ENCODE measurements at places on chromosomes 16 and 17.

DNA sequence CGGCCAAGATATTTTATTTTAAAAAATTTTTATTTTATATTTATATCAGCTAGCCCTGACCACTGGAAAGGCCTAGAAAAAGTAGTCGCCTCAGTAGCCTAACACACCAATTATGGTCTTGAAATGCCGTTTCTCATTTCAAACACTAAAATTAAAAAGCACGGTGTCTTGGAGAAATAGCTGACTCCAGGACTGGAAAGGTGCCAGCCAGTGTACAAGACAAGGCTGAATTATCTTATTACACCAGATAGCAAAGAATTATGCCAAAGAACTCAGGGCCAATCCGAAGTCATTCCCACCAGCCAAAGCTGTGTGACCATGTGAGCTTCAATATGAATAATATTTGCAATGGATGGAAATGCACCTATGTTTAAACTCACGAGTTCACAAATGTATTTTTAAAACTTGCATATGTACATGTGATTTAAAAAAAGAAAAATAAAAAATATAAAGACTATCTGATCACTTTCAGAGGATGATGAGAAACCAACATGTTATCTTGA is 19.9 kb upstream of the ATP2C2 start:
- H3K27me3 ChIP-seq: no peaks in the 10 kb centered on the region
- H3K4me1 ChIP-seq: no peaks in the 10 kb centered on the region
- no peak for DNase-seq

GRCh38 chr17:56756536-56756935 is 77.2 kb downstream of the C17orf67 start:
- H3K36me3 ChIP-seq: no peaks in the 10 kb centered on the region
- DNase-seq: no peak
- H3K4me1 ChIP-seq: 0 out of 2 replicates have a peak, but pooled peaks cover 1% of the 10 kb centered on the region
- H3K27me3 ChIP-seq: no peaks in the 10 kb centered on the region
- no peak overlapping the region for H3K27ac ChIP-seq
- no peak overlapping the region for H3K4me3 ChIP-seq

DNA sequence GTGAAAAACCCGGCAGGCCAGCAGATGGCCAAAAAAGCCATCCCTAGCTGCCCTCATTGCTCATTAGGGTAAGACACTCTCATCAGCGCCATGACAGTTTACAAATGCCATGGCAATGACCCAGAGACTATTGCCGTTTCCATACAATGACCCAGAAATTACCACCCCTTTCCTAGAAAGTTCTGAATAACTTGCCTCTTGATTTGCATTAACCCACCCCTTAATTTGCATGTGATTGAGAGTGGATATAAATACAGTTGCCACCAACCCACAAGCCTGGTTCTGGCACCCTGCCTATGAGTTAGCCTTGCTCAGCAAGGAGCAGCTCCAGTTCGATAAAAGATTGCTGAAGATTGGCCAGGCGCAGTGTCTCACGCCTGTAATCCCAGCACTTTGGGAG is 16.1 kb upstream of the C16orf54 start:
- no peak overlapping the region for H3K27ac ChIP-seq
- no peak for DNase-seq
- no peaks in the 10 kb centered on the region for H3K36me3 ChIP-seq
- no peaks in the 10 kb centered on the region for H3K27me3 ChIP-seq
- H3K4me1 ChIP-seq: no peaks in the 10 kb centered on the region

DNA sequence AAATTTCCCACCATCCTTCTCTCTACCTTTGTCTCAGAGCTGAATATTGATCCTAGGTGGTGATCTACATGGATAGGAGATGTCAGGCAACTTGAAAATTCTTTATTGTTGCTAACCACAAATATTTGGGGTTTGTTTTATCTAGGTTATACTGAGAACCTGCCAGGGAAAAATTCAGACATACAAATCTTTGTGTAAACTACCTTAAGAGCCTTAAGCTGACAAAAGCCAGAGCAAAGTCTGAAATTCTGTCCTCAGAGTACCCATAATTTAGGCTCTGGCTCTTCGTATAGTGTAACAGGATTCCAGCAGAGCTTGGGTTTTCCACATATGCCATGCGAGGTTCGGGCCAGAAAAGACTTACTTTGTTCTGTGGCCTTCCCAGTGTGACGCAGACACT is 406.7 kb upstream of the MAF start:
- no peak for DNase-seq
- no peaks in the 10 kb centered on the region for H3K36me3 ChIP-seq
- H3K4me1 ChIP-seq: no peaks in the 10 kb centered on the region
- no peaks in the 10 kb centered on the region for H3K27me3 ChIP-seq
- no peak overlapping the region for H3K4me3 ChIP-seq

Measured in iPS DF 6.9 (cell line).